T-helper 2 cell treated with Interferon-gamma antibody and Interleukin-4, amounts not matched to agents 5 μg/mL and 100 μg/mL, for 36 hours (primary cell): ENCODE measurements at places on chromosomes 7 and 10.

- no peak overlapping the region for H3K4me3 ChIP-seq
- DNase-seq = no peak
- no peaks in the 10 kb centered on the region for H3K36me3 ChIP-seq
Measured at GRCh38 chr10:54091237-54091636, 709.8 kb downstream of the PCDH15 start.

- H3K27ac ChIP-seq = no peak overlapping the region
- no peaks in the 10 kb centered on the region for H3K27me3 ChIP-seq
- DNase-seq = no peak
- peaks cover 18% of the 10 kb centered on the region for H3K36me3 ChIP-seq
Measured at GRCh38 chr10:32329061-32329460, 17.9 kb downstream of the EPC1 start.

DNA sequence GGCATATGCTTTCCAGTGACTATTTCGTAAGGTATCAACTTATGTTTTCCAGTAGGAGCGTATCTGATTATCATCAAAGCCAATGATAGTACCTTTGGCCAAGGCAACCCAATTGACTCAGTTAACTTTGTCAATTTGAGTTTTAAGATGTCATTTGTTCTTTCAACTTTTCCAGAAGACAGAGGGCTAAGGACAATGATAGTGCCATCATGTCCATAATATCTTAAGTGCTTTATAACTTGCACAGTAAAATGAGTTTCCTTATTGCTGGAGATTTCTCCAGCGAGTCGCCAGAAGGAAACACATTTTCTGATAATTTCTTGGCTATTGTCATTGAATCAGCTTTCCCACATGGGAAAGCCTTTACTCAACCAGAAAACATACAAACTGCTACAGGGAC is 35.0 kb downstream of the ANTXRL start:
- H3K4me1 ChIP-seq = no peaks in the 10 kb centered on the region

DNA sequence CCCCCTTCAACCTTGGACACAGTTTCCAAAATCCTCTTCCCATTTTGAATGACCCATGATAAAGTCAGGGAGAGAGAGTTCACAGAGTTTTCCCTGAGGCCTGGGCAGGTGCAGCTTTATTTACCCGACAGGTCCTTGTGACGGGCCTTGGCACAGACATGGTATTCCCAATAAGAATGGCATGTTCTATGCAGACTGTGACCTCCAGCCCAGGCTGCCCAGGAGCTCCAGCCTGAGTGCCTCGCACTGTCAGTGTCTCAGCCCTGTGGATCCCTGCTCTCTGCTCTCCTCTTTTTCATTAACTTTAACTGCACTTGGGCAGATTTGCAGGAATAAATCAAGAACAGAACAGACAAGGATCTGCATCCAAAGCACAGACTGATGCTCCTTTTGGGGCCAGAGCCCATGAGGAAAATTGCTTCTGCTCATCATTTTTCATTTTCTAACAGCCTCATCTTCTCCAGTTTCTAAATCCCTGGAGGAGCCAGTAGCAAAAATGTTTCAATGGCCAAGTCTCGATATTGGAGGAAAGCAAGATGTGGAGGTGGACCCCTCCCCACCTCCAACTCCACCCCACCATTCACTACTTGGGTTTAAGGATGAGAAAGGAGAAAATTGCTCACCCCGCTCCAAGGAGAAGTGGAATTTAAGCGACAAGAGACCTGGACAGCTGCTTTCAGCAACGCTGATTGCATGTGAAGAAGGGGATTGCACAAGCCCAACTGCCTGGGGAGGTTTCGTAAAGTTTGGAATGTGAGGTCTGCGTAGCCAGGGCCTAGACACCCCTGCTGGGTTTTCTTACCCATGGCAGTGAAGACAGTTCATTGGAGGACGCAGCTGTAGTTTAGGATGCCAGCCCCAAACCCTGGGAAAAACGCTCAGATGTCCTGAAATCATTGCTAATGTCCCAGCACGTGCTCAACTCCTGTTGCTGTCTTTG is 225.9 kb downstream of the WDR11 start:
- DNase-seq = no peak
- no peaks in the 10 kb centered on the region for H3K36me3 ChIP-seq

DNA sequence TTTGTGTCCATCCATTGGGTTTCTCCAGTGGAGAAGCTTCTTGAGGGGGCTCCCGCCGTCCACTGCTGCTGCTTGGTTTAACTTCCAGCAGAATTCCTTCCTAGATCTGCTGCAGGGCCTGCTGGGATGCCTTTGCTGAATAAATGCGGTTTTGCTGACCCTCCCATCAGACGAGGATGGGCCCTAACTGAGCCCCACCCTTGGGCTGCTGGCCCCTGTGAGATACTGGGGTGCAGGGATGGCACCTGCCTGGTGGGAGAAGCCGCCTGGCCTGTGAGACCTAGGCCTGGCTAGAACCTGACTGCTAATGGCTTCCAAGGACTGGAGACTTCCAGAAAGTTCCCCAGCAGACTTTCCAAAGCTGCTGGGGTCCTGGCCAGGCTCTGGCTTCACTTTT is 43.8 kb downstream of the ZNF467 start:
- H3K36me3 ChIP-seq = no peaks in the 10 kb centered on the region
- H3K4me1 ChIP-seq = no peaks in the 10 kb centered on the region
- H3K4me3 ChIP-seq = no peak overlapping the region
- no peak overlapping the region for H3K27ac ChIP-seq

GRCh38 chr10:52313933-52314821 is at the start of gene DKK1:
Gene DKK1, plus strand, starts transcription at chr10:52314281. Its CDS starts 154 bp downstream, at chr10:52314435.
- no peaks in the 10 kb centered on the region for H3K36me3 ChIP-seq
- peaks cover 11% of the 10 kb centered on the region for H3K4me1 ChIP-seq
- H3K27me3 ChIP-seq = peaks cover 55% of the 10 kb centered on the region
- H3K4me3 ChIP-seq = peak within 1 kb of the TSS; percentile 59

DNA sequence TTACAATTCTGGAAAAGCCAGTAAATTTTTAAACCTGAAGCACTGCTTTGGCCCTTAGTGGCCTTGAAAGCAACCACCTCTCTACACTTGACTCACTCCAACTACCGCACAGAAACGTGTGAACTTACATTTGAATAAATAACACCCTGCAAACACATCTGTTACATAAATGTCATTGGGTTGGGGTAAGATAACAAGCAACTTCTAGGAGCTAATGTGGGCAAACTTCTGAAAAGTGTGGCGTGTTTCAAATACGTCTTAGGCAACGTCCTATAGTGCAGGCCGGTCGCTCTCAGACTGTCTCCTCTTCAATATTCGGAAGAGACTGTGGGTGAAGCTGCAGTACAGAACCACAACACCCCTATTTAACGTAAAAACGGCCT is 474 bp downstream of the ORC5 start:
- peak overlapping the region; percentile 93 for H3K4me3 ChIP-seq
- DNase-seq = peak; percentile 6
- peaks cover 8% of the 10 kb centered on the region for H3K27me3 ChIP-seq

DNA sequence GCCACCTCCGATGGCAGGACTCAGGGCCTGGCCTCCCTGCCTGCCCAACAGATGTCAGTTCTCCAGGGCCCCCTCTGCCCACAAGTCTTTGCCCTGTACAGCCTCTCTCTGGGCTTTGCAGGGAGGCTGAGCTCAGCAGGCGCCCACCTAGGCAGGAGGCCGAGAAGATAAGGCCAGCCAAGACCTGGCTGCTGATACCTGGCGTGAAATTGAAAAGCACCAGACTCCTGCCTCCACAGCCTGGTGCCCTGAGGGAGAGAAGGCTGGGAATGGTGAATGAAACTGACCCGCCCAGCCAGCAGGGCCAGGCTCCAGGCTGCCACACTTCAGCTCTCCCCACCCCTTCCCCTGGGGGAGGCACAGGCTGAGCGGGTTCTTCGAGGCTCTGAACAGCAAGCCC is 145.8 kb downstream of the CDH23 start:
- no peaks in the 10 kb centered on the region for H3K27me3 ChIP-seq
- H3K36me3 ChIP-seq = no peaks in the 10 kb centered on the region
- DNase-seq = no peak
- no peaks in the 10 kb centered on the region for H3K4me1 ChIP-seq
- H3K27ac ChIP-seq = no peak overlapping the region
- H3K4me3 ChIP-seq = no peak overlapping the region

- no peaks in the 10 kb centered on the region for H3K36me3 ChIP-seq
- no peaks in the 10 kb centered on the region for H3K4me1 ChIP-seq
- DNase-seq = no peak
- H3K4me3 ChIP-seq = no peak overlapping the region
Measured at GRCh38 chr10:42422911-42423310, 215.5 kb downstream of the ZNF33B start.

DNA sequence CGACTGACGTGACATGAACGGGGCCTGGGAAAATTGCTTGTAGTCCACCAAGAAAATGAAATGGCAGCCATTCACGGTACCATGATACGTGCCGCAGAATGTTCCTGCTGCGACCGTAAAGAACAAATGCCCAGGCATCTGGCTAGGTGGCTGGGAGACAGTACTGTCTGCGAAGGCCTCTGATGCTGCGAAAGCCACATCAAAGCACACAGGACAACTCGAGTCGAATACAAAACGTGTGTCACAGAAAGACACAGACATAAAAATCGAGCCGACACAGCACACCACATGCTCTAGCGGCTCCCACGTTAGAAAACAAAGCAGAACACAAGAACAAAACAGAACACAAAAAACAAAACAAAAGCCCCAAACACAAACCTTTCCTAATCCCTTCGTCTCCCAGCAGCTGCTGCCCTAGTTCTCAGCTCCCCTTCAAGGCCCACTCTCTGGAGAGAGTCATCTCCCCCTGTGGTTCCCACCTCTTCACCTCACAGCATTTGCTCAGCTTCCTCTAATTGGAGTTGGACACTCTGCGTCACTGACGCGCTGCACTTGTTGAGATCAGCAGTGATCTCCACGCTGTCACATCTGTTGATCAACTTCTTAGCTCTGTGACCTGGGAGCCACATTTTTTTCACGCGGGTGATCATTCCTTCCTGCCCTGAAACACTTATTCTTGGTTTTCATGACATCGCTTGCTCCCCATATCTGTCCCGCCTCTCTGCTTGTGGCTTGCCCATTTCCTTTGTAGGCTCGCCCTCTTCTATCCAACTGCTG is 112.2 kb downstream of the CLEC2L start:
- peak; percentile 68 for DNase-seq
- H3K4me3 ChIP-seq = peak overlapping the region; percentile 88
- peaks cover 25% of the 10 kb centered on the region for H3K36me3 ChIP-seq
- H3K27ac ChIP-seq = peak overlapping the region; percentile 98

- peak; percentile 75 for DNase-seq
- no peak within 1 kb of the TSS for H3K4me3 ChIP-seq
- no peaks in the 10 kb centered on the region for H3K27me3 ChIP-seq
- H3K4me1 ChIP-seq = peaks cover 27% of the 10 kb centered on the region
Measured at GRCh38 chr10:74150204-74150989, at the start of gene AP3M1. Gene AP3M1, minus strand, starts transcription at chr10:74150828. Its CDS starts 12,449 bp downstream, at chr10:74138379.

DNA sequence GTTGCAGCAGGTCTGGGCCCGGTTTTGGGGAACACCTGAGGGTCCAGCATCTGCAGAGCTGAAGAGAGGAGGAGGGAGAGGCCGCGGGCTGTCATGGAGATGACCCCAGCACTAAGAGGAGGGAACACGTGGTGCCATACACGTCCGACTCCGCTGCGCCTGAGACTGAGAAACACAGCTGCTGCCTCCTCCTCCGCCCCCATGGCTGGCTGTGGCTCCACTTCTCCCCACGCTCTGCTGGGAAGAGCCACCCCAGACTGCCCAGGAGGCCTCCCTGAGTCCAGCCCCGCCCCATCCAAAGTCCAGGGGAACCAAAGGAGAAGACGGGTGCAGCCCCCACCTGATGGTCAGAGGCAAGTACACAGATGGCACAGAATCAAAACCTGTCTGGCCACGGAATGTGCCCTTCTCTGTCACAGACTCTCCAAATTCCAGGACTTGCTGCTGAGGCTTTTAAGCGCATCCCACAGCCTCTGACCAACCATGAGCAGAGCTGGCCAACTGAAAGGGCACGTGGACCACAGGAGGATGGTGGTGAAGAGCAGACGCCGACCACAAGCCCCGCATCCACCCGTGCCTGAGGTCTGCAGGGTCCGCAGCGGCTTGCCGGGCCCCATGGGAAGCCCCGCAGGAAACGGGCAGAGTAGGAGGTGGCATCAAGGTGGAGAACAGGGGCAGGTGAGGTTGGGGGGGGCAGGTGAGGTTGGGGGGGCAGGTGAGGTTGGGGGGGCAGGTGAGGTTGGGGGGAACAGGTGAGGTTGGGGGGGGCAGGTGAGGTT is 24.0 kb downstream of the STK32C start:
- H3K36me3 ChIP-seq = no peaks in the 10 kb centered on the region
- H3K27me3 ChIP-seq = peaks cover 6% of the 10 kb centered on the region
- DNase-seq = no peak
- no peak overlapping the region for H3K4me3 ChIP-seq

- H3K4me3 ChIP-seq = no peak overlapping the region
- H3K36me3 ChIP-seq = no peaks in the 10 kb centered on the region
- no peaks in the 10 kb centered on the region for H3K27me3 ChIP-seq
- H3K4me1 ChIP-seq = no peaks in the 10 kb centered on the region
- no peak overlapping the region for H3K27ac ChIP-seq
Measured at GRCh38 chr10:124517931-124518330, 56.3 kb downstream of the LHPP start.

DNA sequence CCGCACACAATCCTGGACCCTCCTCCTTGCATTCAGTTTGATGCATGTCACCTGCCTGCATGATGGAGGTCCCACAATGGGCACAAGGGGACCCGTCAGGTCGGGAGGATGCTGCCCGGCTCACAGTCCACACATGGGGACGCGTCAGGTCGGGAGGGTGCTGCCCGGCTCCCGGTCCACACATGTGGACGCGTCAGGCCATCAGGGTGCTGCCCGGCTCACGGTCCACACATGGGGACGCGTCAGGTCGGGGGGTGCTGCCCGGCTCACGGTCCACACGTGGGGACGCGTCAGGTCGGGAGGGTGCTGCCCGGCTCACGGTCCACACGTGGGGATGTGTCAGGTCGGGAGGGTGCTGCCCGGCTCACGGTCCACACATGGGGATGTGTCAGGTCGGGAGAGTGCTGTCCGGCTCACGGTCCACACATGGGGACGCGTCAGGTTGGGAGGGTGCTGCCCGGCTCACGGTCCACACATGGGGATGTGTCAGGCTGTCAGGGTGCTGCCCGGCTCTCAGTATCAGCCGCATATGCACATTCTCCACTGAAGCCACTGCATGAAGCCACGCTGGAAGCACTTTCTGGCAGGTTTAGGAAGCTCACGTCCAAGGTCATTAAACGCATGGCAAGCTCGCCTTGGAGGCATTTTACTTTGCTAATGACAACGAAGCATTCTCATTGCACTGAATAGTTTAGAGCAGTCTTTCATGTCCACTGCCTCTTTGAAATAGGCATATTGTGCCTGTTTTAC is 50.3 kb downstream of the DIP2C start:
- no peak overlapping the region for H3K4me3 ChIP-seq
- H3K27me3 ChIP-seq = peaks cover 12% of the 10 kb centered on the region
- no peak for DNase-seq
- no peaks in the 10 kb centered on the region for H3K36me3 ChIP-seq
- H3K4me1 ChIP-seq = no peaks in the 10 kb centered on the region
- no peak overlapping the region for H3K27ac ChIP-seq

- H3K27ac ChIP-seq = peak overlapping the region; percentile 52
- peaks cover 86% of the 10 kb centered on the region for H3K27me3 ChIP-seq
- H3K4me3 ChIP-seq = peak overlapping the region; percentile 81
Measured at GRCh38 chr10:100829097-100829870, 83.5 kb upstream of the SLF2 start.

GRCh38 chr7:69968969-69969556 is 370.8 kb downstream of the AUTS2 start:
- no peak overlapping the region for H3K4me3 ChIP-seq
- no peaks in the 10 kb centered on the region for H3K4me1 ChIP-seq
- no peaks in the 10 kb centered on the region for H3K36me3 ChIP-seq
- peaks cover 3% of the 10 kb centered on the region for H3K27me3 ChIP-seq
